ENCODE measurements at places on chromosomes 7 and 10.
A peak's percentile ranks its signal among the peaks of the same experiment; 100 is the strongest.

DNA sequence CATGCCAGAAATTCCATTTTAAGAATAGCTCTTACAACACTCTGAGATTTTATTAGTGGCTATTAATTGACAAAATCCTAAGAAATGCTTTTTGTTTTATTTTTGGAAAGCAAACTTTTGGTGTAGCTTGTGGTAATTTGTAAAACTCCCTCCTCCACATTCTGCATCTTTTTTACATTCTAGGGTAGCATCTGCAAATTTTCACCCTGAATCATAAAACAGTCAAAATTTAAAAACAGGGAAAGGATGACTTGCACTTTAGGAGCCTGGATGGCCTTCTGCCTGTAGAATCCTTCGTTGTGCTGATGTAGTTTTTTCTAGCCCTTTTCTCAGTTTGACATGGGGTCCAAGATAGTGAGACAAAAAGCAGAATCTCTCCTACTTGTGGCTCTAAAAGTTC lies 316.1 kb downstream of the ADRA2A start:
- no peak for DNase-seq

- no peak for DNase-seq
These were observed 436.1 kb upstream of the FOXK1 start for GRCh38 chr7:4245866-4246470.

DNA sequence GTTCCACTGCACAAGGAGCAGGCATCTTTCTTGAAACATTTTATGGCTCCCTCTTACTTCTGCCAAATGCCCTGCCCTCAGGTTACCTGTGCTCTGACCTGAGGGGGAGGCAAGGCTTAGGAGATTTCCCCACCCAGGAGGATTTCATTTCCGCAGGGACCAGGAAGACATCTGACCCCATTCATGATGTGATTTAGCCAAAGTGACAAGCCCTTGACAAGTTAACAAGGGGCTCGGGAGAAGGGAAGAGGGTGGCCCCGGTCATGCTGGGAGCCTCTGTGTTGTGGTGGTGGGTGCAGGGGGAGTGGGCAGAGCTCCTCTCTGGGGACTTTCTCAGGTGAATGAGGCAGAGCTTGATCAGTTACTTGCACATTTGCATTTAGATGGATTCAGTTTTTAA lies 18.9 kb downstream of the GIMAP5 start:
- DNase-seq = no peak

- no peak for DNase-seq
These were observed 91.2 kb upstream of the CCZ1B start for GRCh38 chr7:6917258-6917657.

GRCh38 chr10:119281581-119282071 lies 74.3 kb downstream of the GRK5 start:
- no peak for DNase-seq

DNA sequence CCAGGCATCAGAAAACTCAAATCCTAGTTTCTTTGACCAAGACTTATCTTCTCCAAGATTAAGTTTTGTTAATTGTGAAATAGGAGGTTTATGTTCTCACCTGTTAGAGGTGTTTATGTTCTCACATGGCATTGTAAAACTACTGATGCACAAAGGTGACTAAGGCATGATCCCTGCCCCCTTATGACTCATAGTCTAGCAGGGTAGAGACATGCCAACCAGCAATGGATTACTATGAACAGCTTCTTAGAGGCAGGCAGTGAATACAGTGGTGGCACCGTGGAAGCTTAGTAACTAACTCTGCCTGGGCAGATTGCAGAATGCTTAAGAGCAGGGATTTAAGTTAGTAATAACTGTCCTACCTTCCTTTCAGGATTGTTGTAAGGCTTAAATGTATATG lies 400.9 kb downstream of the SORCS3 start:
- DNase-seq = no peak

GRCh38 chr7:2018569-2019460 lies 213.9 kb downstream of the MAD1L1 start:
- peak; percentile 10 for DNase-seq
